ENCODE measurements at places on chromosomes 1 and 21.

- DNase-seq, result no peak
These were observed 14.1 kb downstream of the PFKFB2 start for GRCh38 chr1:207067185-207067584.

DNA sequence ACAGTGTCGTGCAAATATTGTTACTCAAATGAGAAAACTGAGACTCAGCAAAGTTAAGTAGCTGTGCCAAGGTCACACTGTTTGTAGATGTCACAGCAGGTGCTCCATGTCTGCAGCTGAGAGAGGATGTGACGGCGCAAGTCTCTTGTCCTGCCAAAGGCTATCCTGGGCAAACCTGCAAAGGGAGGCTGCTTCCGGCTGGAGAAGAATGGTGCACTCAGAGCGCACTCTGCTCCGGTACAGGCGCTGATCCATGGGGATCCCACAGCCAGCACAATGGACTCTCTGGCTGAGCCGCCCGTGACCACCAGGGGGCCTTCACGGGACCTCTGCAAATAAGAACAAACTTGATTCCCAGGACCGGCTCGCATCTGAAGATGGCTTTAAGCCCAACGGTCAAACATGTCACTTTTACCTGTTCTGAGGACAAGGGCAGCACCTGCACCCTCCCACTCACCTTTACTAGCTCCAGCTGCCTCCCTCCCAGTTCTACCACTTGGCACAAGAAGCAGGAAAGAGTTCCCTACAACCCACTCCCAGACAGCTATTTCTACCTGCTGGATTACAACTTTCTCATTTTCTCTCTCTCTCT is 21.9 kb downstream of the RD3 start:
- DNase-seq, result no peak

DNA sequence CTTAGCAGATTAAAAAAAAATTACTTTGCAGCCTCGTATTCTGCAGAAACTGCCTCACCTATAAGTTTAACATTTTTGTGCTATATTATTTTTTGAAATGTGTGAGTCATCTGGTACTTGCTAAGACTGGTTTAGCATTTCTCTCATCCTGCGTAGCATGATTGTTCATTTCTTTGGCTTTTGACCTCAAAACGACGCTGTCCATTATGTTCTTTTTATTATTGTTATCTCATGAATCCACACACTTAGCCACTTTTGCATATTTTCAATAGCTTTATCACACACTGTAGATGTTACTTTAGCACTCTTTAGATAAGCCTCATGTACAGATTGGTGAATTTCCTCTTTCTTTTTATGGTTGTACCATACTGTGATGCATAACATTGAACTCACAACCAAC is 1004.9 kb upstream of the NCAM2 start:
- DNase-seq, result no peak

GRCh38 chr1:97837161-97837560 is 83.7 kb downstream of the DPYD start:
- DNase-seq, result no peak

Measured in NCI-H187 treated with DMSO at 0.1 percent for 48 hours (cell line).